AG04450 (cell line): ENCODE measurements at places on chromosomes 11 and 22. TPM values are rescaled to one million over a fixed set of nuclear protein-coding genes. Genes with fewer than 3 reads are reported as not detected.

FGF4 gene
- not detected in 2 replicates for polyA plus RNA-seq

PRG2 gene
- polyA plus RNA-seq = not detected in 2 replicates

SULT4A1 gene
- polyA plus RNA-seq = 0.07 and 0.14 TPM in 2 replicates

CARD18 gene
- not detected in 2 replicates for polyA plus RNA-seq

KRTAP5-10 gene
- not detected in 2 replicates for polyA plus RNA-seq
